ENCODE measurements at places on chromosomes 5 and 9.

DNA sequence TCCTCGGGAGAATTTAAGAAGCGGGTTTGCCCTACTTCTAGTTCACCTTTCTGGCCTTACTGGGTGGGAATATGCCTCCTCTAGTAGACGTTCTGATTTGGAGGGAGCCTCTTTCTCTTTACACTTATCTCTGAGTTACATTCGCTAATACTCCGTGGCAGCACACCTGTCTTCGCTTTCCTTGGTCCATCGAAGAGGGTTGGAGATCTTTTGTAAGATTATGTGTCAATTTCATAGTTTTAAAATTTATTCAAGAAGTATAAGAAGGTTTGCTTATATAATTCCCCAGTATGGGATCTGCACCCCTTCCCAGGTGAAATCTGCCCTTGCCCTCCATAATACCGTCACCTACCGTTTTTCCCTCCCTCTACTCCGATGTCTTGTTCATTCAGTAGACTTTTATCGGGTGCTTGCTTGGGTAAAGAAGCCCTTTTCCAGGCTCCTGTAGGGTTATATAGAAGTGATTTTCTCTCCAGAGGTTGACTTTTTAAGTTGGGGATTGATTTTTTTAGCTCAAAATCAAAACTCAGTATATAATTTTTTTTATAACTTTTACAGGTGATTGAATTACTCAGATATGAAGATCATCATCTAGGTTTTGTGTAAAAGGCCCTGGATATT is 1.1 kb downstream of the GPBP1 start:
- DNase-seq, result no peak

DNA sequence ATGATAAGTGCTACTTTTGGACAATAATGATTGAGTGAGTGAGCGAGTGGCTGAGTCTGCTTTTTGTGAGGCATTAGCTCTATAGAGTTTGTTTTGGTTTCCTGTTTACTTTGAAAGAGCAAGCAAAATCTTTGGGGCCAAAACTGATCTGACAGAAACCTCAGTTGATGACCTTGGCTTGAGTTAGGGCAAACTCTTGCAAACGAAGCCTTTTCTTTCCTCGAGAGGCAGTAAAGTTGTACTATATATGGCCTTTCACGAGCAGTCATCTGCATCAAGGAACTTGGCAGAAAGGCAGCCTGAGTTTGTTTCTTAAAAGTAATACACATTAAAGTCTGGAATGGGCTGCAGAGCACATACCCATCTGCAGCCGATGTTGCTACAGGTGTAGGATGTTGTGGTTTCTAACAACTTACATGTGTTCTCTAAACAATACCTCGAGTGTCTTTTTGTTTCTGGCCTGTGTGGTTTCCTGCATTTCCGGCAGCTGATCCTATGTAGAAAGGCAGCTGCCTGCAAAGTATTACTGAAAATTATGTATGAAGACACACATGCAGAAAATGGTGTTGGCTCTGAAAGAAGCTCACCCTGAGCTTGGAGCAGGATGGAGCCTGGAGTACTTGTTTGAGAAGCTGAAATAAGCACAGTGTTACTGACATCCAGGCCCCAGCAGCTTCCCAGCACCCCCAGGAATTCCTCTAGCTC is 60.8 kb downstream of the FOXD1 start:
- DNase-seq, result no peak

- DNase-seq, result no peak
Observed at GRCh38 chr5:140840978-140841962, at the start of gene PCDHA8. PCDHA8 (plus strand) TSS chr5:140841187; CDS start chr5:140841322, 135 bp downstream.

DNA sequence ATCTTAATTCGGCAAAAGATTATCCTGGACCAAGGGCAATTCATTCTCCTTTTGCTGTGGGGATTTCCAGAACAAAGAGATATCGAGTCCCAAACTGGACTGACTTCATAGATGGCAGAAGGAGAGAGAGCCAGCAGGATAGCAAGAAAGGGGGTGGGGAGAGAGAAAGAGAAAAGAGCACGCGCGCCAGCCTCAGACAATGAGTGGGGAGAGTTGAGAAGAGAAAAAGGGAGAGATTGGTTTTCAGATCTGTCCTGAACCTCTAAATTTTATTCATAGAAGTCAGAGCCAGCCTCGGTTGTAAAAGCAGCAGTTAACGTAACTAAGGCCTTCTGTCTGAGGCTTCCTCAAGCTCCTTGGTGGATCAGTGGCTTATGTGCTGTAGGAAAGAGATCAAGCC is 55.3 kb upstream of the ALDH1B1 start:
- DNase-seq, result no peak

- no peak for DNase-seq
Observed at GRCh38 chr9:98805506-98806272, 1.8 kb upstream of the GALNT12 start.

GRCh38 chr9:118596374-118597015 is 772.7 kb downstream of the BRINP1 start:
- no peak for DNase-seq

DNA sequence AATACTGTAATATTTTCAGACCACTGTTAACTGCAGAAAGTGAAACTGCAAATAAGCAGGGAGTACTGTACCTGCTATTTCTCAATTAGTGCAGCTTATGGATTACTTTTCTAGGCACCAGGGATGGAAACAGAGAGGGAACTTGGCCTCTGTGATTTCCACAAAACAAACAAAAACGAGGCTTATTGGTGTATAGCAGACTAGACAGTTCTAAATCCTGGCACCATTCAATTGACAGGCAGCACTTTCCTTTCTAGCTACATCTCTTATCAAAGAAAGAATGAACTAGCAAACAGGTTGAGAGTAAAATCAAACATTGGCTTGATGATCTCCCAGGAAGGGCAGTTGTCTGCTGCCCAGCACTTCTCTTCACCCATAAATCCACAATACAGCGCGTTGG is 16.0 kb upstream of the IL33 start:
- no peak for DNase-seq

DNA sequence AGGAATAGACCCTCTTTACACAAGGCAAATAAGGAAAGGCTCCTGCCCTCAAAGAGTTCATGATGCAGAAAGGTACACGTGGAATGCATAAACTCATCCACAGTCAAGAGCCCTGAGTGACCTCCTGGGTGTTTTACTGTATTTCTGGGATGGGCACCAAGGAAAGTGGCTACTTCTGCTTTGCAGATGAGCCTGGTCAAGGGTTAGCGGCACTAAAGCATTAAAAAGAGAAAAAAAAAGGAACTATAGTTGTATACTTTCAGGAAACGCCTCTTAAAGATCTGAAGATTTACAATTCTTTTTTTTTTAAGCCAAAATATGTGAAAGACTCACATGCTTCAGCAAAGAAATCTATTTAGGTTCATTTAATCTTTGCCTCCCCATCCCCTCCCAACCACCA is 366.2 kb upstream of the PDE4D start:
- no peak for DNase-seq

- DNase-seq, result no peak
Observed at GRCh38 chr5:135328128-135328687, 70.8 kb downstream of the MACROH2A1 start.

DNA sequence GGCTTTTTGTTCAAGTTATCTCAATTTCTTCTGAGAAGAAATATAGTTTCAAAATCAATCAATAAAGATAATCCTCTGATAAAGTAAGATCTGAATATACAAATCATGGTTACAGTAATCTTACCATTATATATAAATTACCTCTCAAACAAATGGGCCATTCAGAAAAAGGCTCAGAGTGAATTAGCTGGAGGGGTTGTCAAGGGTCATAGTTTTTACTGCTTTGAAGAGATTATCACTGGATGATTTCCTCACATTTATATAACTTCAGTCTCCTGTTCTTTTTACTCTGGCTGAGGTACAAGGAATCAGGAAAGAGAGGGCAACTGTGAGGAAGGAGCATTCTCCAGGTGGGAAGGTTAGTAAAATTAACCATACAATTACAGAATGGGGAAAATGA is 148.6 kb upstream of the ELL2 start:
- no peak for DNase-seq

- no peak for DNase-seq
Observed at GRCh38 chr9:84271921-84272556, 68.5 kb downstream of the SLC28A3 start.

- DNase-seq, result no peak
Observed at GRCh38 chr9:8725635-8726034, 926.1 kb upstream of the DMAC1 start.

DNA sequence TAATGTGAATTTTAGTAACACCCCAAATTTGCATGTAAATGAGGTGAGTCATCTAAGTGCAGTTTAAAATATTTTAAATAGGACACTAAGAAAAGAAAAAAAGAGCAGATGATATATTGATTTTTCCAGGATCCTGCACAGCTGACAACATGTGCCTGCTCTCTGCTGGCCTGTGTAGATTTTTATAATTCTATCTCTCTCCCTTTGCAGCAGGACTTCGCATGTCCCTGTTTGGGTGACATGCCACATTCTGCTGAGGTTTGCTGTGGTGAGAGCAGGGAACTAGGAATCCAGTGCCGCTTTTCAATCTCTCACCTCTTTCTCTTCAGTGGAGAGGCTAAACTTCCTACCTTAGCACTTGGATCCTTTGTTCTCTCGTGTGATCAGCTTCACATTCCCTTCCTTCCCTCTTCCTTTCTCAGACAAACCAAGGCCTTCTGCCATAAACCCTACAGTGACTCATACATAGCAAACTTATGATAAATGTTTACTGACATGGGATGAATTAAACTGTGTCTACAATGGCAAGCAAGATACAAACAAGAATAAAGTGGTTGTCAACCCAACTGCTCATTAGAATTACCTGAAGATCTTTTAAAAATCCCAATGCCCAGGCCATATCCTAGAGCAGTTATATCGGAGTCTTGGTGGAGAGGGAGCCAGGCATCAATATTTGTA is 198.8 kb upstream of the EFNA5 start:
- no peak for DNase-seq

DNA sequence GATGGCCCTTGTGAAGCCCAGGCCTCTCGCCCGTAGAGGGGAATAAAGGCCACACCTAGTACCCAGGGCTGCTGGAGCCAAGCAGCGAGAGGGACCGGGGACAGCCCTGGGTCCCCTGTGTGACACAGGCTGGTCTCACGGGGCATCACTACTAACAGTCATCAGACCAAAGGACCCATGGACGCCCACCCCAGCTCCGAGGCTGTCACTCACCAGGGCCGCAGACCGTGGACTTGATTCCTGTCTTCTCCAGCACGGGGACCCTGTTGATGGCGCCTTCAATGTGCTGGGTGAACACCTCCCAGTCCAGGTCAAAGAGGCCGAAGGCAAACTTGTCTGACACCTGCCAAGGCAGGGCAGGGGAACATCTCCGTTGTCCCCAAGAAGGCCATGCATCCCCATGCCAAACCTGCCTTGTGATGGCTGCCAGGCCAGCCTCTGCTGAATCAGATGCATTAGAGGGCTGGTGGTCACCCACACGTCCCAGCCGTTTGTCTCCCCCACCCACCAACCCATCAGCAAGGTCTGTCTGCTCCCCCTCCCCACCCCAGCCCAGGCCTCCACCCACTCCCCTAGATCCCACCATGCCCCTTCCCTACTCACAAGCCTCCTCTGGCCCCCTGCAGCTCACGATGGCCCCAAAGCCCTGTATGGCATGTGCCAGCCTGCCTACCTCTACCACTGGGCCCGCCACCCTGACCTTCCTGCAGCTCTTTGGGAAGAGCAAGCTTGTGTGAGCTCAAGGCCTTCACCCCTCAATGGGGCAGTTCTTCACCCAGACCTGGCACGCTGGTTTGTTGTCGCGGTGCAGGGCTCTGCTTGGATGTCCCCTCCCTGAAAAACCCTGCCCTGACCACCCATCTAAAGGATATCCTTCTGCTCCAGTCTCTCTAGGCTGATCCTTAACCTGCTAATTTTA is 20.8 kb downstream of the SARDH start:
- DNase-seq, result no peak

- no peak for DNase-seq
Observed at GRCh38 chr9:117074784-117075520, 339.9 kb downstream of the ASTN2 start.

DNA sequence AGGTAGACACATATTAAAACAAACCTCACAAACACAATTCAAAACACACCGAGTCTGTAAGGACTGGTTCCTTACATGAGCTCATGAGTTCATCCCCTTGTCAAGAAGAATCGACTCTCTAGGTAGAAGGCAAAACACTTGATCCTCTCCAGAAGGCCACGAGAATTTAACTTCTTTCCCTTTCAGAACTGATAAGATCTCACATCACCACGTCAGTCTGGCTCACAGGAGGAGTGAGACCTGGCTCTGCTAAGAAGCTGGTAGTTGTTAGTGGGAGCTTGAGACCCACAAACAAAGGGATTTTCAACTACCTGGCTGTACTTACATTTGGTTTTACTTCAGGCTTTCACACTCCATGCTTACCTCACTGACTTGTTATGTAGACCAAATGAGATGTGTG is 459.2 kb downstream of the ARHGEF28 start:
- no peak for DNase-seq

GRCh38 chr9:14710804-14711203 is 11.7 kb downstream of the CER1 start:
- DNase-seq, result no peak

GRCh38 chr5:5025774-5026408 is 114.2 kb upstream of the ADAMTS16 start:
- DNase-seq, result no peak

GRCh38 chr9:6302417-6302816 is 25.8 kb upstream of the TPD52L3 start:
- no peak for DNase-seq

DNA sequence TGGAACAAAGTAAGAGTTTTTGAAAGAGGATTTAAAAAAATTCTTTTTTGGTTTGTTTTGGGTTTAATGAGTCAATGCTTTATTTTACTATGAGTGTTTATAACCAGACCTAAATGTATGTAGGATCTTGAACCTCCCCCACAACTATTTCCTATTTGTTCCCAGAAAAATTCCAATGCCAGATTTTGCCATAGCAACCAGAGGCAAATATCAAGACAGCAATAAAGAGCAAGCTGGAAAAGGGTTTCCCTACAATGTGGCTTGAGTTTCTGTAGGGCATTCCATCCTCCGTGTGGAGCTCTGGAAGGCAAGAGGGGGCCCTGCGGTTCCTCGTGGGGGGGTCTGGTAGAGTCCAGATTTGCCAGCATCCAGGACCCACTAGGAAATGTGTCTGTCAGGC is 27.8 kb upstream of the GDNF start:
- DNase-seq, result no peak

GRCh38 chr5:59021286-59021673 is 438.4 kb downstream of the RAB3C start:
- no peak for DNase-seq

GRCh38 chr5:139634541-139634940 is 13.6 kb upstream of the CXXC5 start:
- no peak for DNase-seq

GRCh38 chr5:167155387-167156005 is 1135.9 kb upstream of the WWC1 start:
- no peak for DNase-seq

GRCh38 chr5:165630261-165630778 is 2124.9 kb downstream of the MAT2B start:
- DNase-seq, result peak; percentile 60

DNA sequence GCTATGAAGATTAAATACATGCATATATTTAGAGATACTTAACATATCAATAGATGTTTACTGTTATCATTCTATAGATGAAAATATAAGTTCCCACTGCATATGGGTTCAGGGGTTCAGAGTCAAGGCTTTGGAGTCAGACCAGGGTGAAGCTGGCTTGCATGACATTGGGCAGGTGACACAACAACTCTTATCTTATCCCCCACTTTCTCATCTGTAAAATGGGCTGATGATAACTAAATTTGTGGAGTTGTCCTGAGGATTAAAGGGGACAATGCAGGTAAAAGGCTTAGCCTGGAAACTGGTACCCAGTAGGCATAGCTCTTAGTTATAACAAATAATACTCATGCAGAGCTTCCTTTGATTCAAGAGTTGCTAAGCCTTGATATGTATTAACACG is 72.6 kb upstream of the BRINP1 start:
- DNase-seq, result no peak

GRCh38 chr5:96896276-96896675 is 20.0 kb downstream of the ERAP2 start:
- DNase-seq, result no peak

GRCh38 chr9:9033022-9033421 is 1233.4 kb upstream of the DMAC1 start:
- no peak for DNase-seq
